Fibroblast of the aortic adventitia (primary cell): ENCODE measurements at places on chromosomes 6 and 20. TPM values are rescaled to one million over a fixed set of nuclear protein-coding genes. Genes with fewer than 3 reads are reported as not detected.

GRCh38 chr20:37999526-38000263 is 33.6 kb downstream of the TTI1 start:
- no peak for DNase-seq

- DNase-seq: no peak
These were observed 375 bp upstream of the TMEM14C start for GRCh38 chr6:10722570-10722819.

DNA sequence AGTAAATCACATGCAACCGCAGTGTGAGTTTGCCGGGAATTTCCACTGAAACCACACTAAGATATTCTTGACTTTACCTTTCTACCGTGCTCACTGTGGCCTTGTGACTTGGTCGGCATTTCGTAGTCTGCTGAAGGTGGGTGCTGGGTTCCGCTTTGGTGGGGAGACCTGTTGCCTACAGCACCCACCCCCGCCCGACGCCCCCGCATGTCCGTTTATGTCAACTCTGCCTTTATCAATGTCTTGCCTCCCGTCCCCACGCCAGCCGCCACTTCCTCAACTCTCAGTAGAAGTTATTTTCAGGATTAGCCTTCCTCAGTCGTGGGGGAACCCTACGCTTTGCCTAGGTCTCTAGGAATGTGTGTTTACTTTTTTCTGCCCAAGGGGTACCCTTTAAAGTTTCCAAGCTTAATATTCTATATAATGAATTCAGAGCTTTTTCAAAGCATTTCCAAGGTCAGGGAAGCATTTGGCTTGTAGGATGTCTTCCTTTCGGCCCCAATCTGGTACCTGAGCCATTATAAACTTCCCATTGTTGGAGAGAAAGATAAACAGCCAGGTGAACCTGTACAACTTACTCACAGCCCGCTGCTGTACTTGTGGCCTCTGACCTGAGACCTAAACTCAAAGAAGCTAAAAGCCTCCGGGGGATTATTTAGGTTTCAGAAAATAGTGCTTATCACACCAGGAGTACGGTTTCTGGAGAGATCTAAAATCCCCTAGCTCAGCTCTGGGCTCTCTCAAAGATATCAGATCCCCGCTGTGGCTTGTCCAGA is 54.2 kb downstream of the TBC1D7 start:
- DNase-seq: no peak

- no peak for DNase-seq
These were observed 9.0 kb downstream of the FKBP1A start for GRCh38 chr20:1383623-1384404.

DNA sequence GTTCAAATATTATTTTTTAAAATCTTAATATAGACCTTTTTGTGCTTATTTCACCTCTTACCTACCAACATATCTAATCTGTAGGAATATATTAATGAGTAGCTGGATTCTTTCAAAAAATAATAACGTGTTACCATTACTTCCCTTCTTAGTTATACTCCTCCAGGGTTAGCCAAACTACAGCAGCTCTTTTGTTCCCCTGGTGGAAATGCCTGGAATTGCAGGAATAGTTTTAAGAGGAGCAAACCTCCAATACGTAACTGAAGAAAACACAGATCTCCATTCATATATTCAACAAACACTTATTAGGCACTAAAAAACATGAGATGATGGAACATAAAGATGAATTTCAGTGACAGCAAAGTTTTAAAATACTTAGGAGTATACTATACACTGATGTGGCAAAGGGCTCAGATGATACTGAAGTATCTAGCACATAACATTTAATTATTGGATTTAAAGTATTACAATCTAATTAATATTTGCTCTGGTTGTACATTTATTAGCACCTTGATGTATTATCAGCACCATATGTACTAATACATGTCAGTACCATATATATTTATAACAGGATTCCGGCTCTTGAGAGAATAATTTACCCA is 78.3 kb downstream of the TBX18 start:
- no peak for DNase-seq

TEAD3 gene
- total RNA-seq: 4.6 and 11.6 TPM in 2 replicates

DNA sequence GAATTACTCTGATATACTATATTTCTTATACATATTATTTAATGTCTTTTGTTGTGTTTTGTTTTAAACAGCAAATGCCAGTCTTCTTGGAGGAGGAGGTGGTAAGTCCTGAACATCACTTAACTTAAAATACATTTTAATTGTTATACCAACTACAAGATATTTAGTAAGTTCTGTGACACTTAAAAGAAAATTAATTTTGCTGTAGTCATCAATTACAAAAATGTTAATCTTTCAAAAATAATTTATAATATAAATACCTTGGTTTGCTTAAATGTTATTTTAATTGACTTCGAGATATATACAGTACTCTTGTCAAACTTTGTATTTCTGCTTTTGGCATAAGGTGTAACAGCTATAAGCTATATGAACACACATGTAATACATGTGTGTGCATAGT is 156.0 kb upstream of the FLRT3 start:
- DNase-seq: no peak

DNA sequence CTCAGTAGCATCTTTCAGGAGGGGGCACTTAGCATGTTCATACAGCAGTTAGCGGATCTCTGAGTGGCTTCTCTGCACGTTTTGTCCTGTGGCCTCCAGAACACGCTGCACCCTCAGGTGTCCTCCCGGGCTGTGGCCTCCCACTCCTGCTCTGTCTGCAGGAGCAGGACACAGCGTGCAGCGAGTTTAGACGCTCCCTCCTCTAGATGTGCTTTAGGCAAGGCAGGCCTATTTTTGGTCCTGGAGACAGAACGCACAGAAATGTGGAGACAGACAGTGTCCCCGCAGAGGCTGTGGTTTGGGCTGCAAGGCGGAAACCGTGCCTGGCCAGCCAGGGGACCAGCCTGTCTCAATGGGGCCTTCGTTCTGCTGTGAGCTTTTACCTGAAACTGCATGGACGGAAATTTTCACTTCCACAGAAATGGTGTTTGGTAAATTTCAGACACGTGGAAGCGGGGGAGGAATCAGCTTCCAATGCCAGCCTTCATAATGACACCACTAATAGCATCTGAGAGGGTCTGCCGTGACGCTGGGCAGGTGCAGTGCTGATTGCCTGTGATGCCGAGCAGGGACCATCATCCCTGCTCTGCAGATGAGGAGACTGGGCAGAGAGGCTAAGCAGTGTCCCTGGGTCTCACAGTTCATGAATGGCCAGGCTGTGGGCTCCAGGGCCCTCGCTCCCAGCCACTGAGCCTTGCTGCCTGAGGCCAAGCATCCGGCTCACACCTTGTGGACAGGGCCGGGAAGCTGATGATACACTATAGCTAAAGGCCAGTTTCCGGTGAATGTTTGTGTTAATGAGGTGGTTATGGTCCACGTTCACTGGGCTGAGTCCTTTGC is 120.9 kb downstream of the SYCP2 start:
- no peak for DNase-seq

HCRTR2 gene
- total RNA-seq: not detected in 2 replicates

DNA sequence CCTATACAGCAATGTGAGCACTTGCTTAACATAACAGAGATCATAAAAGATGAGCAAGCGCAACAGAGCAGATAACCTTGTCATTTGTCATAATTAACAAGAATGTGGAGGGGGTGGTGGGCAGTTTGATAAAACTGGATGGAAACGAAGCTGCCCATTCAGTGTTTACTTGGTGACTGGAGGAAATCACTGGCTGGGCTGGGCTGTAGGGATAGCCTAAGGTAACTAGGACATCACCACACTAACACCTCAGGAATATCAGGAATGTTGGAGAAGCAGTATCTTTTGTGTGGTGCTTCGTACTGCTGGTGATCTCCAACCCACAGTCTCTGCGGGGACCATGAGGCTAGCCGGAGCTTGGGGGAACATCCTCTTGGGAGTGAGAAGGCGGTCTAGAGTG is 218.4 kb downstream of the HIVEP2 start:
- DNase-seq: no peak

DNA sequence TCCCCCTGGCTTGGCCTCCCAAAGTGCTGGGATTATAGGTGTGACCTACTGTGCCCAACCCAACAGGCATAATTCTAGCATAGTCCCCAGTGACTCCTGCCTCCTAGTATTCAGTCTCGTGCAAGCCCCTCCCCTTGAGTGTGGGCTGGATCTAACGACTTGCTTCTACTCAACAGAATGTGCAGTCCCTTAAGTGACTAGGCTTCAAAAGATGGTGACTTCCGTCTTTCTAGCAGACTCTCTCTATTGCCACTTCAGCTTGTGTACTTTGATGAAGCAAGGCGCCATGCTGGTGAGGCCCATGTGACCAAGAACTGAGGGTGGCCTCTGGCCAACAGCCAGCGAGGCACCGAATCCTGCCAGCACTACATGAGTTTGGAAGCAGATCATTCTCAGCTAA is 109.6 kb upstream of the TRAF3IP2 start:
- DNase-seq: no peak

- no peak for DNase-seq
These were observed 79.8 kb upstream of the KIF25 start for GRCh38 chr6:167917551-167918154.

GRCh38 chr6:112109262-112109661 is 21.9 kb downstream of the FAM229B start:
- no peak for DNase-seq

- DNase-seq: no peak
These were observed 17.6 kb downstream of the GABRR1 start for GRCh38 chr6:89199579-89199978.

TMEM14C gene
- total RNA-seq: 46.4 and 156 TPM in 2 replicates

DNA sequence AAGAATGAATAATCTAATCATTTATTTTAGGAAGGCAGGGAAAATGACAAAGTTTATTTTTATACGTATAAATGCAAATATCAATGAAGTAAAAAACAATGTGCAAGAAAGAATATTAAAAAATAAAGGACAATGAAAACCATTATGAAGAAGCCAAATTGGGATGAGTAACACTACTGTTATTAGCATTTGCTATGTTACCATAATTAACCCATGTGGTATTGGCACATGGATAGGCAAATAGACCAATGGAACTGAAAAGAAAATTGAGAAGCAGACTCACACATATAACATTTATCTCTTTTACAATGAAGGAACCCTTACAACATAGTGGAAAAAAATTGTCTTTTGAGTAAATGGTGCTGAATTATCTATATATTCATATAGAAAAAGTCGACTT is 214.6 kb downstream of the CLVS2 start:
- DNase-seq: no peak

BNIP5 gene
- total RNA-seq: not detected in 2 replicates

DLL1 gene
- total RNA-seq: 0.09 and 4.9 TPM in 2 replicates

DNA sequence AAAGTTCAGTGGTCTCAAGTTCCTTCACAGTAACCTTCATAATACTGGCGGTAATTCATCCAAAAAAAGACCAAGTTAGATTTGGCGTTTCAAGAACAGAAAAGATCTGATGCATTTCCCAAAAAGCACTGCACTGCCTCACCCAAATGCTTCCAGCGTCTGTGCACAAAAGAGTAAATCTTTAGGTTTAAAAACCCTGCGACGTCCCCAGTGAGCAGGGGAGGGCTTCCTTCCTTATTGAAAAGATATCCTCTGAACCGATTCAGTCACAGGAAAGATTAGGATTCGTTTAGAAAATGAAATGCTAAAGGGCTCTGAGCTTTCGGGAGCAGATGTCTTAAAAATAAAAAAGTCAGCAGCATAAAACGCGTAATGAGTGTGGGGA is 654 bp downstream of the TBC1D7 start:
- peak; percentile 19 for DNase-seq

ARFGEF3 gene
- 0.08 and 0.09 TPM in 2 replicates for total RNA-seq

PTCHD4 gene
- total RNA-seq: 5.2 and 9.8 TPM in 2 replicates

DNA sequence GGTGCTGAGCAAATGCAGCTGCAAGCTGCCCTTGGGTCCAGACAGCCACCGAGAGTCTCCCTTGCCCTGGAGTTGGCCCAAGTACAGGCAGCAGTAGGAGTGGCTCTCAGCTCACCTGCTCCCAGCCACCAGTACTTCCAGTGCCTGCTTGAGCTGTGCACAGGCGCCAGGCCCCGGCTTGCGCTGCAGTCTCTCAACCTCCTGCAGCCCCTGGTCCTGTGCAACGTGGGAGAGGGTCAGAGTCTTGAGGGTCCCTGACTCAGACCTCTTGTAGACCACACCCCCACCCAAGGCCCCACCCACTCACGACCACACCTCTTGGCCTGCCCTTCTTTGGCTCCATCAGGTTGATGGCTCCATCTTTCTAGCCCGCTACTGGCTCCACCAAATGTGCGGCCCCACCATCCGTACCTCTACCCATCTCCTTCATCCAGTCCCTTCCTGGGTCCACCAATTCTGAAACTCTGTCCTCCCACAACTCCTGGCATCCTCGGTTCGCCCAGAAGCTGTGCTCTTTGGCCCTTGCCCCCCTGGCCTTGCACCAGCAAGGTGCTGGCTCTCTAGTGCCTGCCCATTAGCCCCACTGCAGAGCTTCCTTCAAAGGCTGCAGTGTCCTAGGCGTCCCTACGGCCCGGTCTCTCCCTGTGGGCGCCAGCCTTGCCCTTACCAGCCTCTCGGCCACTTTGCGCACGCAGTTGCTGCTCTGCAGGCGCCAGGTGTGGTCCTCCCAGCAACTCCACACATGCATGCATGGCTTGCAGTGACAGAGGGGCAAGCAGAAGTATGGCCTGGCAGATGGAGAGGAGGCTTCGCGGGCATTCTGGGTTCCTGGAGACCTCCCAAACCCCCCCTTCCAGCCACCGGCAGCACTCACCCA is 16.5 kb upstream of the SPAG4 start:
- no peak for DNase-seq

GRCh38 chr6:74607934-74608333 is 597.9 kb downstream of the COL12A1 start:
- DNase-seq: peak; percentile 35
